Activated naive CD4-positive, alpha-beta T cell treated with anti-CD3 and anti-CD28 coated beads, Interleukin-2, amount 10 ng/mL, durations not matched to agents 7 days and 5 days (primary cell): ENCODE measurements at places on chromosomes 7 and 10.

DNA sequence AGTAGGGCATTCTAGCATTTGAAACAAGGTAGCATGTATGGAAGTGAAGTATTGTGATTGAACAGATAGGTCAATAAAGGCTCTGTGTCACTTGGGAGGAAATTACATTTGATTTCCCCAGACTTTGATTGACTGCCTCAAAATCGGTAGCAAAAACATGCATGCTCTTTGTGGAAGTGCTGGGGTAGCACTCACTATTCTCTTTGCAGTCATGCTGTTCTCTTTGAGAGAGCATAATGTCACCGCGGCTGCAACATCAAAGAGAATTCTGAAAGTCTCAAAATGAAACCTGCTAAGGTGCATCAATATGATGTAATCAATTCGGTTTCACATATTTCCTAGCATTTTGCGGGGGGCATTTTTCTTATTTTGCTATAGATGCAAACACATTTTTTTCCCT lies 64.2 kb downstream of the ARMC3 start:
- DNase-seq = peak; percentile 62

GRCh38 chr10:24452030-24452429 lies 243.1 kb downstream of the KIAA1217 start:
- DNase-seq = no peak

DNA sequence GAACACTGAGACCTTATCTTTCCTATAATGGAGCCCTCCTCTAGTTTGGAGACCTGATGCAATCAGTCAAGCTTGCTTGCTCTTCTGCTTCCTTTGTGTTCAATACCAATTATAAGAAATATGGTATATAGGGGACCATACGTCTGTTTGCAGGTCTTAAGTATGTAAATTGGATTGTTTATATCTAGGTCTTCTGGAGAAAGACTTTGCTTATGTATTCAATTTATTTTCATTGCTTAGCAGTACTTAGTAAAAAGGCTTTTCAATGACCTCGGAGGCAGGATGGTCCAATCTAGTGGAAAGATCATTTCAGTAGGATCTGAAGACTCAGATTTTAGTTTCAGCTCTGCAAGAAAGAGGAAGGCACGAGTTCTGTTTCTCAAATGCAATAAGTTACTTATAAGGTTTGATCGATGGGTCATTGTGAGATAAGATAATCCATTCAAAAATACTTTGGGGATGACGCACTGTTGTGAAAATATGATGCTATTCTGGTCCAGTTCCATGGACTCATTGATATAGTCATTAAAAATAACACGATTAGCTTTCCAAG lies 571.6 kb downstream of the SH2D4B start:
- DNase-seq = no peak

DNA sequence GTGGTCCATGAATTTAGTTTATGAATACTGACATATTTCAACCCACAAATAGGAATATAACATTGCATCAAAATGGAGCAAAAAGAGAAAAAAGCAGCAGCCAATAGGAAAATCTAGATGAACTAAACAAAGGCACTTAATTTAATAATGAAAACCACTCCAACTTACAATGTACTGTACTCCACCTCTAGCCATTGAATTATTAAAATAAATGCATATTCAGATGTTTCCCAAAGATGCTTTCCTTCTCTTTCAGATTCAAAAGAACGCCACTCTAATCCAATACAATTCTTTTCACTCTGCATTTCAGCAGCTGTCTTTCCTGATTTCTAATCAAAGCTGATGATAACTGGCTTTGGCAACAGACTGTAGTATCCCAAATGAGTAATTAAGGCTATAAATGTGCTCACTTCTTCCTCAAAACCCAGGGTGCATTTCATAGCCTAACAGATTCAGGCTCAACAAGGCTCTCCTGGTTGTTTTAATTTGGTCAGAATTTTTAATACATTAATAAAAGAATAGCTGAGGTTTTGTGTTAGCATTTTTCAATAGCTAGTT lies 577.1 kb downstream of the PARD3 start:
- DNase-seq = no peak

DNA sequence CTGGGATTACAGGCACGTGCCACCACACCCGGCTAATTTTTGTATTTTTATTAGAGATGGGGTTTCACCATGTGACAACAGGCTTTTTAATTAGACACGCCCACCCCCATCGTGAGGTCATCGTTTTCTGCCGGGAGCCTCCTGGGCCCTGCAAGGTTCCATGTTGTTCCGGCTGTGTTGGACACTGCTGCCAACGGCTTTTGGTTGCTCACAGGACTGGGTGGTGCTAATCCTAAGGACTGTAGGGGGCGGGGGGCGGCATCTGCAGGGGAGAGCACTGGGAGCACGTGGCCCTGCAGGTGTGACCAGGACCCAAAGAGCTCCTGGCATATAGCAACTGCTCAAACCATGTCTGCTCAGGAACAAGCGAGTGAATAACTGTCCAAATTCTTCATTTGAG lies 29.5 kb upstream of the INSIG1 start:
- DNase-seq = no peak

DNA sequence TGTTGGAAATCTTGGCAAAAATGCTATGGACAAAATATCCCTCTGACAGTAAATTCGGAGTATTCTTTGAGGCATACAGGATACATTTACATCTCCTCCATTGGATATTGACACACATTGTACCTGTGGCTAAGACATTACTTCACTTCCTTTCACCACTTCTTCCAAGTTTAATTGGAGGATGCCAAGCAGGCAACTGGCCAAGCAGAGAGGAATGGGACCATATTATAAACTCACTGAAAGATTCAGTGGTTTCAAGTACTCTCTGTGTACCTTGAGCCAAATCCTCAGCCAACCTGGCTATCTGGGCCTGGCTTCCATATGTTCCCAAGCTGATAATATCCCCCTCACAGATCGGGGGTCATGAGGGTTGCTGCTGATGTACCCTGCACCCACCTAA lies 14.7 kb upstream of the JCAD start:
- no peak for DNase-seq

DNA sequence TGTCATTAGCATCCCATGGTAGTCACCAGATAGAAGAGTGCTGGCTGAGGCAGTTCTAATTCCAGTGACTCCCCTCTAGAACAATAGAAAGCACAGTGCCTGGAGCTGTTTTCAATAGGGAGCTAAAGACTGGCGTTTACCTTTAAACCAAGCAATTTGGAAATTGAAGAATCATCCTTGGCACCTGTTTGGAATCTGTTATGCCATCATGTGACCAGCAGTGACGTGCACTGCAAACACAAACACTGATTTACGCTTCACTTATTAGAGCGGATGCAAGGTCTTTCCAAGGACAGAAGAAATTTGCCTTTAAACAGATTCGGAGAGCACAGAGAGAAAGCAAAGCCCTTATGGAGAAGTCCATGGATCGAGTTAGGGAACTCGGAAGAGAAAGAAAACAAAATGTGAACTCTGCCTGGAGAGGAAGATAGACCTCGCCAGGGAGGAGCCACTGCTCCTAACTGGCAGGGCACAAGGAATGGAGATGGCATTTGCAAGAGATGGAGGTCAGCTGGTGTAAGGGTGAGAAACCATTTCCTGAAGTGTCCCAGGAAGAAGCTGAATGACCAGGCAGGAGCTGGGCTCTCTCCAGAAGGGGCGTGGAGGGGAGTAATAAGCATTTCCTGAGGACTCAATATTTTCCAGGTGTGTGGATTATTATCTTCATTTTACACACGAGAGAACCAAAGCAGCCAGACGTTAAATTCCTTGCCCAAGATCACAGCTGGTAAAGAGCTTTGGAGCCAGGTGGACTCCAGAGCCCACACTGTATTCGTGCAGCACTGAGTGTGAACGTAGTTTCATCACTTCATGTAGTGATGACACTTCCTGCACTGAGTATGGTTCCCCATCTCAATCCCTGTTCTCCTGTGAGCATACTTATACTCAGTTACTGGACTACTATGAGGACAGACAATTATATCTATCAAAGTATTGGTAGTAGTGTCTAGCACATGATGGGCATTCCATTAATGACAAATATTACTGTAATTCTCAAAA lies 97.7 kb downstream of the CUBN start:
- DNase-seq = no peak

DNA sequence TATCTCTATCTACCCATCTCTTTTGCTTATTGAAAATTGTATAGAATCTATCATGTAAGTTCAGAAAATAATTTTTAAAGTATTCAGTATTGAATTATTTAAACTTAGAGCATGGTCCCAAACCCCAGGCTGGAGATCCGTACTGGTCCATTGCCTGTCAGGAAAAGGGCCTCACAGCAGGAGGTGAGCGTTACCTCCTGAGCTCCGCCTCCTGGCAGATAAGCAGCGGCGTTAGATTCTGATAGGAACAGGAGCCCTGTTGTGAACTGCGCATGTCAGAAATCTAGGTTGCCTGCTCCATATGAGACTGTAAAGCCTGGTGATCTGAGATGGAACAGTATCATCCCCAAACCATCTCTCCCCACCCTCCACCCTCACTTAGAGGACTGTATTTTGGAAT lies 266.0 kb upstream of the CNTNAP2 start:
- DNase-seq = no peak

DNA sequence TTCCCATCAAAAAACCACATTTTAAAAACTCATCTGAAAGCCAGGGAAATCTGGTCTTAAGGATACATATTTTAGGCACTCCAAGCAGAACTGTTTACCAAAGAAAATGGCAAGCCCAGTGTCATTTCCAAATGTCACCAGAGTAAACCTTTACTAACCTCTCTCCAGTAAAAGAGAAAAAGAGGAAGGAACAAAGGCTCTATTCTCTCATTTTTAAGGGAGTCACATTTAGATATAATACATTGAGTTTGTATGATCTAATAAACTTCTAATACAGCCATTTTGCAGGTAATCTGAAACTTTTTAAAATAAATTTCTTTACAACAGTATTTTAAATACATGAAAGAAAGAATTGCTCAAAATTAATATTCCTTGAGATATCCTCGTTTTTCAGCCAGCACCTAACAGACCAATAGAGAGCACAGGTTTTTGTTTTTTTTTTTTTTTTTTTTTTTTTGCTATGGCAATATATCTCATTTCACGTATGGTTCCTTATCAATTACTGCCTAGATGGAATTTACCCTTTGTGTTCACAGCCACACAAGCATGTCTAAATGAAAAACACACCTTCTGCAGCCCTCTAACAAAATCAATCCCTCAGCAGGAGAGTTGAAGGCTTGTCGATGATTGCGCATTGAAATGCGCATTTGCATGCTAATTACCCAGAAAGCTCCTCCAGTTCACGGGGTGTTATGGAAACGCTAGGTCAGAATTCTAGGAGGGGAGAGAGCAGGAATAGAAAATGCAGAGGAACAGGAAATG lies 39.8 kb upstream of the MSRB2 start:
- no peak for DNase-seq

GRCh38 chr7:85039196-85039923 lies 147.5 kb downstream of the SEMA3D start:
- DNase-seq = no peak

DNA sequence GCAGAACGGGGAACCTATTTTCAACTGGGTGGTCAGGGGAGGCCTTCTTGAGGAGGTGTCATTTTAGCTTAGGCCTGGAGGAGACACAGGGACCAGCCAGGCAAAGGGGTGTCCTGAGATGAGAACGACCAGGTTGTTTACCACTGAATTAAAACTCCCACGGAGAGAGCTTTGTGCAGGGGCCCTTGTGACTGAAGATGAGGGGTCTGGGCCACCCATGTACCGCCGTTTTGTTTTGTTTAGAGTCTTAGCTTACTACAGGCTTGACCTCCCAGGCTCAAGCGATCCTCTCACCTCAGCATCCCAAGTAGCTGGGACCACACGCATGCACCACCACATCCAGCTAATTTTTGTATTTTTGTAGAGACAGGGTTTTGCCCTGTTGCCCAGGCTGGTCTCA lies 80.4 kb downstream of the FAM171A1 start:
- DNase-seq = no peak

GRCh38 chr7:77812290-77812685 lies 13.7 kb downstream of the PHTF2 start:
- DNase-seq = no peak

DNA sequence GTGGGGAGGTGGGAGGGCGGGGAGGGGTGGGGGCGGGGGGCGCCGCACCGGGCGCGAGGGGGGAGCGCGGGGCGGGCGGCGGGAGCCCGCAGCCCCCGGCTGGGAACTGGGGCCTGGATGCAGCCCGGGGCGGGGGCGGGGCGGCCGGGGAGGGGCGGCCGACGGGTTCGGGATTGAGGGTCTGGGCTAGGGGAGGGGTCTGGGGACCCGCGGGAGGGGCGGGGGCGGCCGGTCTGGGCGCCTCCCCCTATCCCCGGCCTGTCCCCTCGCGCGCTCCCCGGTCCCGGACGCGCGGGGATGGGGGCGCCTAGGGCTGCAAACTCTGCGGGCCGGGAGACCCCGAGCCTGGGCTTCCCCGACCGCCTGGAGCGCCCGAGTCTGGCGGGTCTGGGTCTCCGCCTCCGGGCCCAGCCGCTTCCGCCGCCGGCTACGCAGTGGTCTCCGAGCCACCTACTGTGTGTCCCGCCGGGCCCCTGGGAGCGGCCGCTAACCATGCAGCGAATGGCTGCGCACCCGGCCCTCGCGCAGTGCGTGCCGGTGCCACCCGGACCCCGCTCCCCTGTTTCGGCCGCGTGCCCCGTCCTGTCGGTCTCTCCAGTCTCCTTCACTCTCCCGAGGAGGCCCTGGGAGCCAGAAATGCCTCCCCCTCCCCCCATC lies 375 bp upstream of the FGF8 start:
- no peak for DNase-seq

- no peak for DNase-seq
Measured at GRCh38 chr7:96178581-96178980, 143.3 kb downstream of the SLC25A13 start.

DNA sequence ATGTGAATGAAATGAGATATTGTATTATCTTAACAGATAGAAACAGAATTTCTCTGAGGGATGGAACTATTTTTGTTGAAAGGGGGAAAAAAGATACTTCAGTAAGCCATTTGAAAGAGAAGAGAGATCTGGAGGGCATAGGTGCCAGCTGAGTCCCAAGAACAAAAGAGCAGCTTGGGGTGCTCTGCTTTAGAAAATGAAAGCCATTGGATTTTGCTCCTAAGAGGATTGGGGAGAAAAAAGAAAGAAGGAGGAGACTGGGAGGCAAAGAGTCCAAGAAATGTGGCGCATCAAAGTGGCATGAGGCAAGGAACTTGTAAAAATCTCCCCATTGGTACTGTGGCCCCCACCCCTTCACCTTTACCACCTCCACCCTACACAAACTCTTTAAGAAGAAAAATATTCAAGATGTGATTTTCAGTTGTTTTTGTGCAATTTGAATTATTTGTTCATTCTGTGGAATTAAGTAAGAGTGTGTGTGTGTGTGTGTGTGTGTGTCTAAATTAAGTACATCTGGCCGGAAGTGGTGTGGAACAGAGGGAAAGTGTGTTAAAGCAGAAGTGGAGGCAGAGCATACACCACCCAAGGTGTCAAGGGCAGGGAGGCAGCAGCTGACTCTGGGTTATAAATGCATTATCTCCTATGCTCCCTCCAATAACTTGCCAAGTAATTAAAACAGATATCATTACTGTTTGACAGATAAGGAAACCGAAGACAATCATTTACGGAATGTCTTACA lies 9.9 kb upstream of the GNAI1 start:
- DNase-seq = no peak
